Esophagus squamous epithelium (tissue), 5 donors: ENCODE measurements at places on chromosomes 3 and 15. TPM values are rescaled to one million over a fixed set of nuclear protein-coding genes. Genes with fewer than 3 reads are reported as not detected.

The TLR9 gene
- not detected for total RNA-seq

The IL5RA gene
- total RNA-seq: not detected

The WNT5A gene
- 15.8 TPM for total RNA-seq

The CLRN1 gene
- not detected for total RNA-seq

The ITIH1 gene
- not detected for total RNA-seq

The PRR20G gene
- not detected for total RNA-seq

The TMEM44 gene
- total RNA-seq: 8.1 TPM

The DUOXA2 gene
- total RNA-seq: 20.6 TPM

The STXBP5L gene
- 1.9 TPM for total RNA-seq

The SLC51B gene
- total RNA-seq: not detected

The TRAT1 gene
- 0.53 TPM for total RNA-seq

The C3orf52 gene
- total RNA-seq: 9.5 TPM

The SLC15A2 gene
- total RNA-seq: 4.7 TPM

The DGKG gene
- total RNA-seq: 1.4 TPM

The RETNLB gene
- not detected for total RNA-seq

The ROPN1 gene
- total RNA-seq: not detected

The CIB2 gene
- 1.7 TPM for total RNA-seq

The KCNAB1 gene
- total RNA-seq: 0.64 TPM

The MUSTN1 gene
- 15.7 TPM for total RNA-seq

The GABRB3 gene
- 0.95 TPM for total RNA-seq

The MESP2 gene
- total RNA-seq: not detected

The CDHR4 gene
- total RNA-seq: not detected

The FEM1B gene
- total RNA-seq: 41.0 TPM

The OXTR gene
- total RNA-seq: 3.8 TPM

The LIPH gene
- 11.3 TPM for total RNA-seq

The PP2D1 gene
- total RNA-seq: not detected

The KY gene
- total RNA-seq: not detected

The GOLGA8Q gene
- total RNA-seq: 1.1 TPM

The SNUPN gene
- 15.3 TPM for total RNA-seq

The RARB gene
- 1.9 TPM for total RNA-seq

The LCMT2 gene
- 7.1 TPM for total RNA-seq

The GPR27 gene
- total RNA-seq: 2.9 TPM

The SPINT1 gene
- 250 TPM for total RNA-seq

The SLC28A2 gene
- not detected for total RNA-seq
